AG20443 (cell line): ENCODE measurements at places on chromosomes 4 and X.

DNA sequence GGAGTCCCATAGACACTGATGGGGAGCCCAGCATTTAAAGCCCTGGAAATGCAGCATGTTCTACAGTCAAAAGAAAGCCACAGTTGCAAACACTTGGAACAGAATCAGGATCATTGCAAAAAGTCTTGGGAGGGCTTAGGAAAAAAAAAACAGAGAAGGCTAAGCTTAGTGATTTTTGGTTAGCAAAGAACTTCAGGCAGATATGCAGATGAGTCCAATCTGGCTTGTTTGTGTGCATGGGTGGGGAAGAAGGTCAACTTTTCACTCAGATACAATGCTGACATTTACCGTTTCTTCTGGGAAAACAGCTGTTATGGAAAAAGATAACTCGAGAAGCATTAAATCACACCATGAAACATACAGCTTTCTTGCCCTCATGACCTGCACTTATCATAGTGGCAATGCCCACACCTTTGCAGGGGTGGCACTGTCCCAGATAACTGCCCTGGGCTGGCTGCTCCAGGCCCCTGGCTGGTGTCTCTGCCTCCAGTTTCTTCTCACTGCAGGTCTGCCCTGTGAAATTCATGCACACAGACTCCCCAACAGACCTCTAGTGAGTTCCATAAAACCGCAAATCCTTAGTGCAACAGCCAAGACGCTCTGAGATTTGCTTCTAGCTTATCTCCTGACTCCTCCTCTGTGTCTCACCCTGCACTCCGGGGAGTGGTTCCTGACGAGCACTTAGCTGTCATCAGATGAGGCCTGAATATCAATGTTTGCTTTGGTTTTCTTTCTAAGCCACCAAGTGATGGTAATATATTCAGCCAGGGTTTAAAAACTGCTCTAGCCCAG lies 99.2 kb downstream of the DRD5 start:
- DNase-seq, result no peak

DNA sequence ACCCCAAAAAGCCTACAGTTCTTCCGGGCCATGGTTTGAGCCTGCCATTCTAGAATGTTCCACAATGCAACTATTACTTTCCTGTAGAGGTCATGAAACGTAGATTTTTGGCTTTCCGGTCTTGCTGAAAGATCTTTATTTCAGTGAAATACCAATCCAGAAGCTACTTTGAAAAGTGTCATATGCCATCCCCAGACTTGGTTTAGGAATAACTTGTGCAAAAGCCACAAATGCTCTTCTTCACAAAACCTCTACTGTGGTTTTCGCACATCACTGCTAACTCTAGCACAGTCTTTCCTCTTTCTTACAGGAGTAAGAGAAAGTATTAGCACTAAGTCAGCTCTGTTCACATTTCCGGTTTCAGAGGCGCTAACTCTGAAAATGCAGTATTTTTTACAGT lies 12.7 kb upstream of the CD40LG start:
- no peak for DNase-seq

GRCh38 chr4:86857341-86858052 lies 8.3 kb upstream of the SLC10A6 start:
- DNase-seq, result no peak

- no peak for DNase-seq
These were observed 16.1 kb downstream of the IQCM start for GRCh38 chr4:149799546-149799945.

- DNase-seq, result peak; percentile 41
These were observed 75.1 kb downstream of the BANK1 start for GRCh38 chr4:101865501-101866062.

- peak; percentile 16 for DNase-seq
These were observed 46.4 kb upstream of the VEGFD start for GRCh38 chrX:15430584-15430983.

- peak; percentile 75 for DNase-seq
These were observed 10.0 kb upstream of the PLK4 start for GRCh38 chr4:127870688-127871087.

- DNase-seq, result no peak
These were observed 107.8 kb upstream of the SCML1 start for GRCh38 chrX:17629519-17629918.

- peak; percentile 49 for DNase-seq
These were observed 11.0 kb downstream of the SRD5A3 start for GRCh38 chr4:55356991-55357461.

GRCh38 chr4:119039779-119040178 lies 95.9 kb upstream of the MYOZ2 start:
- DNase-seq, result no peak

DNA sequence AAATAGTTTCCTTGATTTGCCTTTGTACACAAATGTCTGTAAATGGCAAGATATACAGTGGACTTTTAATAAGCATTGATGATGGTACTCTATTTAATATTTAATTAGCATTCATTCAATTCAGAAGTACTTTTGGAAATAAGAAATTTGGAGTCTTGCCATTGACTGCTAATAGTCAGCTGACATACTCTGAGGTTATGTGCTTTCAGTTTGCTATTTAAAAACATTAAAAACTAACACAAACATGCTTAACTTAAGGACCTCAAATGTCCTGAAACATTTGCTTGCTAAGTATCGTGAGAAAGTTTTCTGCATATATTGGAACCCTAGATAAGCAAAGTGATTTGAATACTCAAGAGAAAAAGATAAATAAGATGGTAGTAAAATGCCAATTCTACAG lies 64.6 kb downstream of the REELD1 start:
- no peak for DNase-seq

DNA sequence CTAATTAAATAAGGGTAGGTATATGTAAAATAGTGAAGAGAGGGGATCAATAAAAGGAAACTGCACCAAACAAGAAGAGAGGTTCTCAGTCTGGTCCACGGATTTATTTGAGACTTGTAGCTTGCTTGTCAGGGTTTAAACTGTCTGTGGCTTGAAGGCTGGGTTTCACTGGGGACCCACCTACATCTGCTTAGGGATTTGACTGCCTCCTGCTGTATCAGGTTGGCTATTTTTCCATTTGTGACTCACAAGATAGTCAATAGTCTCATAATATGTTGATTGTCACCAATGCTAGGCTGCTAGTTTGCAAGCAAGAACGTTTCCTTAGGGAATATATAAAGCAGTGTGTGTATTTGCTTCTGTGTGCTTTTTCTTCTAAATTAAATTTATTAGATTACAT lies 1950.7 kb upstream of the IGFBP7 start:
- DNase-seq, result no peak

DNA sequence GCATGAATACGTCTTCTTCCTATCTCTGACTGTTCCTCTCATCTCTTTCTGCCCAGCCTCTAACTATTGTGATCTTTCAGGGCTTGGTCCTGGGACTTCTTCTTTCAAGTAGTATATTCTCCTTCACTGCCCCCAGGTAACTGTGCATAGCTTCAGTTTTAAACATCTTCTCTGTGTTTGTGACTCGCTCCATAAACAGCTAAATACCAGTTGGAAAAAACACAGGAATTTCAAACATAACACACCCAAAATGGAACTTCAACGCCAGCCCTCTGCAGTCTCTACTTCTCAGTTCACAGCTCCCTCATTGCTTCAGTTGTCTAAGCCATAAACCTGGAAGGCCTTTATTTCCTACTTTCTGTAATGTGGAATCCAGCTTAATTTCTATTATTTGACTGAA lies 16.6 kb downstream of the TRIML2 start:
- no peak for DNase-seq

DNA sequence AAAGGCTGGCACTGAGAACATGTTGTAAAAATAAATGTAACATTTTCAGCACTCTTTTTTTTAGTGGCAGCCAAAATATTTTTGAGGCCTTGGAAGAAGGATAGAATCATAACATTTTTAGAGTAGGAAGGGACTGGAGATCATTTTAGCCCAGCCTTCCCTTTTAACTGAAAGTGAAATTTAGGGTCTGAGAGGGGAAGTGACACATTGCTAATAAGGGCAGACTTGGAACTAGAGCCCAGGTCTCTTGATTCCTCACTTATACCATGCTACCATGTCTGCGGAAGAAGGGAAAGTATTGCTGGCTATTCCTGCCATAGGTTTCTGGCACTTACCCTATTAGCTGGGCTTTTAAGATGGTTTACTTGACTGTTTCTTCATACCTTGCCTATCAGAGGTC lies 4.8 kb downstream of the WDR44 start:
- no peak for DNase-seq

DNA sequence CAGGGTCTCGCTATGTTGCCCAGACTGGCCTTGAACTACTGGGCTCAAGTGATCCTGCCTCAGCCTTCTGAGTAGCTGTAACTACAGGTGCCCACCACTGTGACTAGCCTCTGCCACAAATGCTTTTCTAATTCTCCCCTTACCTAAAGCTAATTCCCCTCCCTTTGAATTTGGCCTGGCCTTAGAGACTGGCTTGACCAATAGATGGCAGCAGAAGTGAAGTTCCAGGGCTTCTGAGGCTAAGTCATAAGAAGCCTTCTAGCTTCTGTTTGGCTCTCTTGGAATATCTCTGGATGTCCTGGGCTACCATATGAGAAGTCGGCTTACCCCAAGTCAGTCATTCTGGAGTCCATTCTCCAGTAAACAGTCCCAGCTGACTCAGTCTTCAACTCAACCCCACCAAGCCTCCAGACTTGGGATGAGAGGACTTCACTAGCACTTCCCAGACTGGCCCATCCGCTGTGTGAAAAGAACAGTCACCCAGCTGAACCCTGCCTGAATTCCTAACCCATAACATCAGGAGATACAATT lies 61.0 kb downstream of the HPRT1 start:
- peak; percentile 40 for DNase-seq

- DNase-seq, result no peak
These were observed 17.3 kb upstream of the BBS12 start for GRCh38 chr4:122715221-122715620.

- DNase-seq, result no peak
These were observed 1128.7 kb downstream of the NLGN4X start for GRCh38 chrX:5100004-5100403.

- no peak for DNase-seq
These were observed 114.0 kb downstream of the ENPP6 start for GRCh38 chr4:184103527-184104264.

GRCh38 chr4:136651278-136651667 lies 881.0 kb downstream of the PCDH18 start:
- no peak for DNase-seq

GRCh38 chr4:125693228-125693627 lies 378.5 kb downstream of the FAT4 start:
- DNase-seq, result no peak

DNA sequence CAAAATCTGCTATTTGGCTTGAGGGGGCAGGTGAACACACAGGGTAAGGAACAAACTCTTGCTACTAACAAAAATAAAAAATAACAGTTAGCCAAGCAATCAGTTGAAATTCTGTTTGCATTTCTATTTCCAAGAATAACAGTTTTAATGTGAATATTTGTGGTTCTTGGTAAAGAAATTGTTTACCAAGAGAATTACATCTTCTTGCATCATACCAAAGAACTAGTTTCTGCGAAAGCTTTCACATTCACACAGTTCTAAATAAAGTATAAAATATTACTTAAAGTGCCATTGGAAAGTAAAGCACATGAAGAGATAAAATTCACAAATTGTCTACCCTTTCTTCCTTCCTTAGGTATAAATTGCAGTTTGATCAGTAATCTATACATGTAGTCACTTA lies 54.4 kb downstream of the KLHL4 start:
- no peak for DNase-seq

- no peak for DNase-seq
These were observed 21.5 kb downstream of the XIAP start for GRCh38 chrX:123881330-123881729.

- DNase-seq, result no peak
These were observed at the start of gene CSN2 for GRCh38 chr4:69965628-69966027. Gene CSN2 (minus strand): TSS chr4:69965728. CDS start chr4:69960995, 4,733 bp downstream.

DNA sequence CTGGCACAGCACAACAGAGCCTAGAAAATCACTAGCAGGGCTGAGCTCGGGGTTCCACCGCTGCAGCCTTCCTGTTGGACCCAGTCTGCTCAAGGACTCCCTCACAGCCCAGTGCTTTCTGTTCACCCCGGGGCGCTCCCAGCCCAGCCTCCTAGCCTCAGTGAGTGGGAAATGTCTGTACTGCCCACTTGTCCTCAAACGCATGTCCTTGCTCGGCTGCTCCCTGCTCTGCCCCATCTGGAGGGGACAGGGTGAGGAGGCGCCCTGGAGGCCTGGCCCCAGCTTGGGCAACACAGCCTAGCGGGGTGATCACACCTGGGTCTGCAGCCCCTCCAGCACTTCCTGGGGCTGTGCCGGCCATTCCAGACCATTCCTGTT lies 11.9 kb upstream of the CCNQ start:
- no peak for DNase-seq

DNA sequence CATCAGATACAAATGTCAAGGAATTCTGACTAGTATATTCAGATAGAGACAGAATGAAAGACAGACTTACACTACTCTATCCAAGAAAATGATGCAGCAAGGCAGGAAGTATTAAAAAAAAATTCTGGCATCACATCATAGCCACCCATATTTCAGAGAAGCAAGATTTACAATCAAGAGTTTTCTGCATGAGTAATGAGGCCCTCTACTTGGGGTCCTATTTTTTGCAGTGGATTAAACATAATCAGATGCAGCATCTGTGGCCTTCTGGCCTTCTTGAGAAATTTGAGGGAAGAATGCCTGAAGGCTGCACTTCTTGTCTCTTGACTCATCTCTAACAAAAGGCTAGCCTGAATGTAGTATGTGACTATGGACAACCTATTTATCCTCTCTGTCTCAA lies 48.2 kb upstream of the SLIT2 start:
- DNase-seq, result peak; percentile 76

DNA sequence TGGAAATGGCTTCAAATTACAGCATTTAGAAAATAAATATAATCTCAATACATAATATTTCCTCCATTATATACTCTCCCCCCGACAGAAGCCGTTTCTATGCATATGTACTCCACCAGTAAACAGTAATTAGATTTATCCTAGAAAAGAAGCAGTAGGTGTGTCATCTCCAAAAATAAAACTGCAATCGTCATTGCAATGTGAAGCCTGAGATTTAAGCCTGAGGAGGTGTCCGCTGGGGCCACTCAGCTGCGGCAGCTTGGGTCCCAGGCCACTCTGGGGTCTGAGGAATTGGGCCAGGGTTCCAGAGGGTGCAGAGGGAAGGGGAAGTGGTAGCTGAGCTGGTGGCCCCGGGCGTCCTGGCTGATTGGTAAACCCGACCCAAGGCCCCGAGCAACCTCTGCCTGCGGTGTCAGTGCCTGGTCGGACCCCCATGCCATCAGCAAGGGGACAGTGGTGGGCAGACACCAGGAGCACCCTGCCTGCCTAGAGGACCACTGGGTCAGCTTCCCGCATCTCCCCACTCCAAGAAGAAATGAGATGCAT lies 7.8 kb upstream of the MXD4 start:
- DNase-seq, result no peak

GRCh38 chr4:93532234-93532633 lies 296.3 kb upstream of the ATOH1 start:
- DNase-seq, result no peak

GRCh38 chr4:75338352-75338880 lies 175.8 kb downstream of the RCHY1 start:
- no peak for DNase-seq

GRCh38 chr4:129578336-129578735 lies 482.4 kb downstream of the C4orf33 start:
- DNase-seq, result no peak
